ENCODE measurements at places on chromosomes 1 and 21.

GRCh38 chr1:76832521-76832920 lies 34.8 kb upstream of the ST6GALNAC5 start:
- DNase-seq: no peak

GRCh38 chr1:24413350-24414163 lies at the start of gene STPG1:
TSS of gene STPG1 (minus strand) at chr1:24413782. CDS start at chr1:24401388, 12,394 bp downstream.
- DNase-seq: peak; percentile 93

- DNase-seq: no peak
Observed at GRCh38 chr1:182580736-182581135, 8.3 kb downstream of the RNASEL start.

- peak; percentile 83 for DNase-seq
Observed at GRCh38 chr1:112808861-112809684, 93.9 kb upstream of the PPM1J start.

DNA sequence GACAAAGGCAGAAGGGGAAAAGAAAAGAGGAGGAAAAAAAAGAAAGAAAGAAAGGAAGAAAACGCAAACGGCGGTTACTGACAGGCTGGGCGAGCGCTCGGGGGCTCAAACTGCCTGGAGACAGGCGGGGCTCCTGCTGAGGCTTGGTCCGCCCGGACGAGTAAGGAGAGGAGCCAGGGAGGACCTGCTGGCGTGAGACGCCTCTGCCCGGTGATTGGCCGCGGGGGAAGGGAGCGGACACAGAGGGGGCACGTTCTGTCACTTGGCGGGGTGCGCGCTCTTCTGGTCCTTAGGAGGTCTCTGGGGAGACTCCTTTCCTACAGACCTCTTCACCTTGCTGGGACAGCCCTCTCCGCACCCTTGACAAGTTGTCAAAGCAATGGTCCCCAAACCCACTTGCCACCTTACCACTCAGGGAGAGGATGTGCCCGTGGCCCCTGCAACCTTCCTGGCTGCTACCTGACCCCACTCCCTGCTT lies 791 bp upstream of the PIK3R3 start:
- no peak for DNase-seq

GRCh38 chr1:33712186-33712585 lies 151.7 kb upstream of the HMGB4 start:
- DNase-seq: no peak

GRCh38 chr1:241846862-241847539 lies 1.0 kb upstream of the EXO1 start:
- no peak for DNase-seq

GRCh38 chr1:23646091-23646490 lies 45.5 kb upstream of the RPL11 start:
- no peak for DNase-seq

DNA sequence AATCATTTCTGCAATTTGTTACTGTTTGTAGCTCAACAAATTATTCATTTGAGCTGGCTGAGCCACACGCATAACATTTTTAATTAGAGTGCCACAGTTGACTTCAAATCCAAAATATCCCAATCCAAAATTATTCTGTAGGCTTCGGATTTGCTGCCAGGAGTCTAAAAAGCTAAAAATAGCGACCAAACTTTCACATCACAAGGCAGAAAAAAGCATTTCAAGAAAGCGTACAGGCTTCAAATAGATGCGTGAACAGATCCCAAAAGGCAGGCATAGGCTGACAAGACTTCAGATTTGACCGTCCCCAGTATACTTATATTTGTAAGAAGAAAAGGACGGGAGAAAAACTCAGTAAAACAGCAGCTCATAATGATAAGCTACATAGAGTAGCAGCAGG lies 24.3 kb upstream of the TIAM1 start:
- no peak for DNase-seq

GRCh38 chr1:234699795-234700665 lies 90.1 kb upstream of the IRF2BP2 start:
- peak; percentile 54 for DNase-seq

DNA sequence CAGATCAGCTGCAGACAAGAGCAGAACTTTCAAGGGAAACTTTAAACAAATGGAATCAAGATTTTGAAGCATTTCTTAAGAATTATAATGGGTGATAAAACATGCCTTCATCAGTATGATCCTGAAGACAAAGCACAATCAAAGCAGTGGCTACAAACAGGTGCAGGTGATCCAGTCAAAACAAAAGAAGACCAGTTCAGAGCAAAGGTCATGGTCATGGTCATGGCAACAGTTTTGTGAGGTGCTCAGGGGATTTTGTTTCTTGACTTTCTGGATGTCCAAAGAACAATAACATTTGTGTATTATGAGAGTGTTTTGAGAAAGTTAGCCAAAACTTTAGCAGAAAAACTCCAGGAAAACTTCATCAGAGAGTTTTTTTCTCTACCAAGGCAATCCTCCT lies 681.7 kb upstream of the PTBP2 start:
- no peak for DNase-seq

DNA sequence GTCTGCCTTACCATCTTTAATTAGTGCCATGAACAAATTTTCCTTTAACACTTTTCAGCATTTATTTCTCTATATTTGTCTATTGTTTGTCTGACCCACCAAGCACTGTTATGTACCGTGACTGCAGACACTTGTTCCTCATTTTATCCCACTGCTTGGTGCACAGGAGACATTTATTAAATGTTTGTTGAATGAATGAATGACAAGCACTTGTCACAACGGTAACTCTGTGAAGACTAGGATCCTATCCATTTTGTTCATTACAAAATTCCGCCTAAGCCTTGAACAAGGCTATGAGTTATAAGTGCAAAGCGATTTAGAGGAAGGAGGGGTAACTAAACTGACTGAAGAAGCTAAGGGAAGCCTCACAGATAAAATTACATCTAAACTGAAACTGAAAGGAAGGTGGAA lies 379 bp upstream of the STRIP1 start:
- no peak for DNase-seq

DNA sequence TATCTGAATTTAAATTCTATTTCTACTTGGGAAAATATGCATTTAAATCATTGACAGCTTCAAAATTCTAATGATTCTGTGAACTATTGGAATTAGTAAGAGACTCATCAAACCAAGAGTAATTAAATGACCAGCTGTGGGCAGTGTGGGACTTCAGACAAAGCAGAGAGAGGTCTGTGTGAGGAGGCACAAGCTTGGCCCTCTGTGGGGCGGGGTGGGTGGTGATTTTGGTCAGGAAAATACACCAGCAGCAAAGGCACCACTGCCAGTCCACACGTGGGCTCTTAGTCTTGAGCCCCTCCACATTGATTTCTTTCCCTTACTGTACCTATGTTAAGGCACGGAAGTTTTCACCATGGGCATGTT lies 39.2 kb upstream of the RAB4A start:
- no peak for DNase-seq

GRCh38 chr1:87826681-87827251 lies 498.1 kb downstream of the LMO4 start:
- no peak for DNase-seq

DNA sequence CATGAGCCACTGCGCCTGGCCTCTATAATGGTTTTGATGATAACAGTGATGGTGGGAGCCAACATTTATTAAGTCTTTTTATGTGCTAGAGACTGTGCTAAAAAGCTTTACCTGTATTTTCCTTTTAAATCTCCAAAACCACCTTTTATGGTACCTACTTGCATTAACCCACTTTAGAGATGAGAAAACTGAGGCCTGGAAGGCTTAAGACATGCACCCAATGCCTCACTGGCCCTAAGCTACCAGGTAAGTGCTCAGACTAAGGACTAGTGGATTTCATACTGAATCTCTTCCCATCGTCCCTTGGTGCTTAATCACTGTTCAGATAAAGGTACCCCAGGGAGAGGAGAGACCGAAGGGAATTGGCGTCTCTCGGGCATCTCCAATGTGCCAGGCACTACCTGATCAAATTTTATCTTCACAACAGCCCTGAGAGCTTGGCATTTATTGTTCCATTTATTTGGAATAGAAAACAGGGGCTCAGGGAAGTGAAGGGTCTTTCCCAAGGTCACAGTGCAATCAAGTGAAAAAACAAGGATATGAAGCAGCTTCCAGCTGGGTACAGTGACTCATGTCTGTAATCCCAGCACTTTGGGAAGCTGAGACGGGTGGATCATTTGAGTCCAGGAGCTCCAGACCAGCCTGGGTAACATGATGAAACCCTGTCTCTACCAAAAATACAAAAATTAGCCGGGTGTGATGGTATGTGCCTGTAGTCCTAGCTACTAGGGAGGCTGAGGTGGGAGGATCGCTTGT lies 84.2 kb downstream of the LACTBL1 start:
- DNase-seq: no peak

GRCh38 chr1:51133045-51133444 lies 31.0 kb downstream of the C1orf185 start:
- DNase-seq: no peak

DNA sequence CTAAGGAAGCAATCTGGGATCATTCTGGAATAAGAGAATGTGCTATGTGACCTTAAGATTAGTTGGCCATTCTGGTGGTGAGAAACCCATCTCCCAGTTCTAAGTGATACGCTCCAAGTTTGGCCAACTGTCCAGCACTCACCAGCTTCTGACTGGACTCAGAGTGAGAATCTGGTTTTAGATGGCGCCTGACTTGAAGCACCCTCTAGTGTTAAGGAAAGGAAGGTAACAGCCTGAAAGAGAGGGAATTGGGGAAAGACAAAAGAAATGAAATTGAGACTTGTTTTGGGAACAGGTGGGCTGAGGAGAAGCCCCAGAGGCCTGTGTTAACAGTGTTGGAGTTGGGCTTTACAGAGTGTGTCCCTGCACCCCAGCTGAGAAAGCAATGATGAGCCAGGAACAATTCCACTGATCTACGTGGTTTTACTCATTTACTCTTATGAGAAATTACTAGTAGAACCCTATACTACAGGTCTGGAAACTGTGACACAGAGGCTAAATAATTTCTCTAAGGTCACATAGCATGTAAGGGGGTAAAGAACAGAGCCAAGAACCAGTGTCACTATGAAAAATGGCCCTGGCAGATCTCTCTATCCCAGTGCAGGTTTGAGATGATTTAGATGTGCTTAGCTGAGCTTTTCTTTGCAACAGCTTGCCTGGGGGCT lies 9.3 kb upstream of the FCAMR start:
- DNase-seq: no peak

- no peak for DNase-seq
Observed at GRCh38 chr1:159803956-159804689, 2.0 kb downstream of the FCRL6 start.

DNA sequence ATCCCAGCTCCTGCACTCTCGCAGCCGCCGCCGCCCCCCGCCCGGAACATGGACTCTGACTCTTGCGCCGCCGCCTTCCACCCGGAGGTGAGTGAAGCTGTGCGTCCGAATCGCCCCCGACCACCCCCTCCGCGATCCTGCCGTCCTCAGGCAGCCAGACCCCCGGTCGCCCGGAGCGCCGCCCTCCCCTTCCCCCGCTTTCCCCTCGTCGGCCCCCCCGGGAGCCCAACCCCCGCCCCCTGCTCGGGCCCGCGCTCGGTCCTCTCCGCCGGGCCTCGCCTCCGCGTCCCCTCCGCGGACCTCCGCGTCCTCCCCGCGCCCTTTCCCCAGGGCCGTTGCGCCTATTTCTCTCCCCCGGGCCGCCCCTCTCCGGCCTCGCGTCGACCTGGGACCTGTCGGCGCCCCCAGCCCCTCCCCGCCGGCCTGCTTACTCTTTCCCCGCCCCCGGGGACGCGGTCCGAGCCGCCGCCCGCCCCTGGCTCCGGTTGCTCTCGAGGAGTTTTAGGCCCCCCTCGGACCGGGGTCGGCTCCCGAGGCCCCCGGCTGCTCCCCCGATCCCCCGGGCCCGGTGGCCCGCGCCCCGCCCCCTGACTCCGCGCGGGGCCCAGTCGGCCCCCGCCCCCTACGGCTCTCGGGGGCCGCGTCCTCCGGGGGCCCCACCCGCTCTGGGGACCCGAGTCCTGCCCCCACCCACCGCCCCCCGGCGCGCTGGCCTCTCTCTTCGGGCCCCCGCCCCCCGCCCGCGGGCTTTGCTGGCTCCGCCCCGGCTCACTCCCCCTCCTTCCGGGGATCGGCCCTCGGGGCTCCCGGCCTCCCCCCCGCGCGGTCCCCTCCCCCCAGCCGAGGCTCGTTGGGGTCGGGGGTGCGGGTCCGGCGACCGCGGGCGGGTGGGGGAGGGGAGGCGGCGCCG lies 743 bp downstream of the PHF13 start:
- DNase-seq: peak; percentile 82

- no peak for DNase-seq
Observed at GRCh38 chr1:230568676-230569075, 73.6 kb upstream of the COG2 start.

DNA sequence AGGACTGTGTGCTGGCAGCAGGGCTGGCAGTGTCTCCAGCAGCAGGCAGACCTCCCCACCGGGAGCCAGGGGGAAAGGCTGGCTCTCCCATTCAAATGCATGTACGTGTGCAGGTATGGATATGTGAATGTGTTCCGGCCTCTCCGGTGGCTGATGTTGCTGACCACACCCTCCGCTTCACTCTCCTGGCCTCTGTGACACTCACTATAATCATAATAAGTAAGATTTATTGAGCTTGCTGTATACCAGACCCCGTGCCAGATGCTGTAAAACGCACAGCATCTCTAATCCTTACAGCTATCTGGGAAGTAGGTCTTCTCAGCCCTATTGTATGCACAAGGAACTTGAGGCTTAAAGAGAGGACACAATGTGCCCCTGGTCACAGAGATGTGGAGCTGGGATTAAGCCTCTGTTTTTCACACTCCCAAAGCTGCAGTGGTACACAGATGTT lies 20.5 kb upstream of the ARTN start:
- DNase-seq: no peak

GRCh38 chr1:12620488-12620865 lies 2.5 kb upstream of the DHRS3 start:
- DNase-seq: peak; percentile 74

GRCh38 chr1:3729594-3730542 lies 22.4 kb upstream of the CCDC27 start:
- DNase-seq: no peak

- no peak for DNase-seq
Observed at GRCh38 chr1:228284148-228284495, 76.3 kb downstream of the OBSCN start.

DNA sequence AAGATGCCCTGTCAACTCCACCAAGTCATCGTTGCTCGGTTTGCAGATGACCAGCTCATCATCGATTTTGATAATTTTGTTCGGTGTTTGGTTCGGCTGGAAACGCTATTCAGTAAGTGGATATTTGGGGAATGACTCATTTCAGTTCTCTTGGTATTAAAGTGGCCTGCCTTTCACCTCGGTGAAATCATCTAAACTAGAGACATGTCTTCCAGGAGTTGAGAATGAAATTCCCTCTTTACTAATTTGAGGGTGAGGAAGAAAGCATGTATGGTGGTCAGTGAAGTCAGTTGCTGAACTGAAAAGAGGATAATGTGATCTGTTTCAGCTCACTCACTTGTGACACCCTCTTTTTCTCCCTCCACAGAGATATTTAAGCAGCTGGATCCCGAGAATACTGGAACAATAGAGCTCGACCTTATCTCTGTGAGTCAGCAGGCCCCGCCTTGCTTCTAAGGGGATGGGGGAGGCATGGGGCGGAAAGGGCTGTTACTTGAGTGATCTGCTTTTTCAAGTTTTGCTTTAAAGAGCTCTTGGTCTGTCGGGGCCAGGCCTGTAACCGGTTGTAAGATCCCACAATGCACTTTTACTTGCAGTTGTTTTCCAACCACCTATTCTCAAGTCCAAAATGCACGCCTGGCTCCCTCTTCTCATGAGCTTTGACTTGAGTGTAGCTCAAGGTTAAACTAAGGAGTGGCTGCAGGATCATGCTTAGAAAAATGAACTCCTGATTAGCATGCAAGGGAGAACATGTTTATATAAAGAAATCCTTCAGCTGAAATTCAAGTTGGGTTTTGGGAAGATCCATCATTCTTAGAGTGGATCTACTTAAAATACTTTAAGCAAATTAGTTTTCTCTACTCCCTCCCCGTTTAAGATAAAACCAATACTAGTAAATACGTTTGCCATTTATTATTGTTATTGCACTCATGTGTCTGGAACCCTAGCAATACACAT lies 59.8 kb downstream of the CAPN2 start:
- DNase-seq: peak; percentile 49

- DNase-seq: no peak
Observed at GRCh38 chr1:162904579-162904978, 43.6 kb upstream of the CCDC190 start.

Measured in activated CD8-positive, alpha-beta memory T cell treated with anti-CD3 and anti-CD28 coated beads for 24 hours (primary cell).